Tibial nerve (tissue), 4 donors: ENCODE measurements at places on chromosomes 11 and 22.

DNA sequence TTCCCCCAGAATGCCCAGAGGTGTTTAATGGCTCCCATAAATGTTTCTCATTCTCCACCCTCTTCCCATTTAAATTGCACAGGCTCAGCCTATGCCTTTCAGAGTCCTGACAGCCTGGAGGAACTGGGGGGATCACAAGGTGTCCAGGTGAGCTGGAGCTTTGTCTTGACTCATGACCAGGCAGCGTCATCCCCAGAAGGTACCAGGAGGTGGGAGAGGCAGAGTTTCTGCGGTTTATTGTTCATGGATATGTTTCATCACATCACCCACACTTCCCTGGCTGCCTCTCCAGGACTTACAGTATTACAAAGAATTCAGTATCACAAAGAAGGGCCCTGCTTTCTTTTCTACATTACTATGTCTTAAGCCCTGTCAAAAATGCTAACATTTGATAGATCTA lies 103.2 kb upstream of the GALNT18 start:
- no peaks in the 10 kb centered on the region for H3K27me3 ChIP-seq
- H3K27ac ChIP-seq: no peak overlapping the region
- no peaks in the 10 kb centered on the region for H3K36me3 ChIP-seq
- no peak overlapping the region for H3K4me3 ChIP-seq
- DNase-seq: no peak
- H3K4me1 ChIP-seq: no peaks in the 10 kb centered on the region

DNA sequence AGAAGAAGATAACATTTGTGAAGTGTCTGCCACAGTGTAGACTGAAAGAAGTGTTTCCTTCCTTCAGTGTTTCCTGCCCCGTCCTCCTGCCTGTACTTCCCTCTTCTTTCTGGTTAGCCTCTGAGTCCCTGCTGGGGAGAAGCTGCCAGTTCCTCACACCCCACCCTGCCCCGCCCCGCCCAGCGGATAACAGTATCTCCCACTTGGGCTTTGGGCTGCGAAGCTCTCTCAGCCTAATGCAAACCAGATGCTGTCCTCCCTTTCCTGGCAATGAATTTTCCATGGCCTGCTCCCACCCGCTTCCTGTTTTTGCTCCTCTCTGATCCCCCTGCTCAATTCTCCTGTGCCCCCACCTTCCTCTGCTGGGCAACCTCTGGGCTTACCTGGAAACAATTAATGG lies 5.2 kb upstream of the RAB3IL1 start:
- H3K4me3 ChIP-seq: no peak overlapping the region
- H3K4me1 ChIP-seq: no peaks in the 10 kb centered on the region
- H3K27ac ChIP-seq: peak overlapping the region; percentile 94
- no peaks in the 10 kb centered on the region for H3K36me3 ChIP-seq

GRCh38 chr11:126871792-126872191 lies 128.8 kb downstream of the KIRREL3 start:
- no peak overlapping the region for H3K27ac ChIP-seq
- DNase-seq: no peak
- H3K27me3 ChIP-seq: no peaks in the 10 kb centered on the region
- no peak overlapping the region for H3K4me3 ChIP-seq
- H3K36me3 ChIP-seq: no peaks in the 10 kb centered on the region
- H3K4me1 ChIP-seq: no peaks in the 10 kb centered on the region

GRCh38 chr11:85590848-85591483 lies 36.2 kb downstream of the DLG2 start:
- H3K4me3 ChIP-seq: no peak overlapping the region
- H3K36me3 ChIP-seq: no peaks in the 10 kb centered on the region
- H3K4me1 ChIP-seq: no peaks in the 10 kb centered on the region
- no peaks in the 10 kb centered on the region for H3K27me3 ChIP-seq

- DNase-seq: no peak
- no peaks in the 10 kb centered on the region for H3K36me3 ChIP-seq
- H3K27me3 ChIP-seq: no peaks in the 10 kb centered on the region
Measured at GRCh38 chr11:64334764-64335735, 5.0 kb upstream of the CCDC88B start.

GRCh38 chr11:57368845-57369232 lies 12.1 kb downstream of the PRG3 start:
- no peaks in the 10 kb centered on the region for H3K36me3 ChIP-seq
- H3K27me3 ChIP-seq: no peaks in the 10 kb centered on the region
- no peaks in the 10 kb centered on the region for H3K4me1 ChIP-seq
- no peak overlapping the region for H3K4me3 ChIP-seq

GRCh38 chr11:75463106-75463774 lies 30.2 kb upstream of the KLHL35 start:
- no peak overlapping the region for H3K27ac ChIP-seq
- H3K4me1 ChIP-seq: peaks cover 39% of the 10 kb centered on the region
- peaks cover 16% of the 10 kb centered on the region for H3K36me3 ChIP-seq
- H3K4me3 ChIP-seq: no peak overlapping the region
- DNase-seq: no peak

DNA sequence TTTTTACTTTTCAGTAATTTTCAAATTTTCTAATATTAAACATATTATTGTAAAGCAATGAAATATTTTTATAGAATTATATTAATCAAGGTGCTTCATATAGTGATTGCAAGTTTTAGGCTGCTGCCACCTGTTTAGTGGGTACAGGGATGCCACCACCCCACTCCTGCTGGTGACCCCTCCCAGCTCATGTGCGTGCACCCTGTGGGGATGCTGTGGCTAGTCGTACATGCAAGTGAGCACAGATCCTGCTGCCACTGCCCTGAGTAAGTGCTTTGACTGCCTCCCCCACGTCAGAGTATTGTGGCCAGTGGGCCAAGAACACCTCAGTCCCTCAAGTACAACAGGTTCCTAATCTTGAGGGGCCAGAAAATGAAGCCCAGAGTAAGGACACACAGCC lies 320.1 kb upstream of the DDI1 start:
- H3K4me3 ChIP-seq: no peak overlapping the region
- H3K4me1 ChIP-seq: no peaks in the 10 kb centered on the region
- H3K27ac ChIP-seq: no peak overlapping the region
- no peaks in the 10 kb centered on the region for H3K27me3 ChIP-seq
- no peak for DNase-seq
